ENCODE measurements at places on chromosomes 7 and 10.

GRCh38 chr7:36303202-36304098 lies 86.2 kb upstream of the ANLN start:
- peak; percentile 95 for DNase-seq

- peak; percentile 80 for DNase-seq
These were observed 2.0 kb downstream of the REPIN1 start for GRCh38 chr7:150370612-150371071.

DNA sequence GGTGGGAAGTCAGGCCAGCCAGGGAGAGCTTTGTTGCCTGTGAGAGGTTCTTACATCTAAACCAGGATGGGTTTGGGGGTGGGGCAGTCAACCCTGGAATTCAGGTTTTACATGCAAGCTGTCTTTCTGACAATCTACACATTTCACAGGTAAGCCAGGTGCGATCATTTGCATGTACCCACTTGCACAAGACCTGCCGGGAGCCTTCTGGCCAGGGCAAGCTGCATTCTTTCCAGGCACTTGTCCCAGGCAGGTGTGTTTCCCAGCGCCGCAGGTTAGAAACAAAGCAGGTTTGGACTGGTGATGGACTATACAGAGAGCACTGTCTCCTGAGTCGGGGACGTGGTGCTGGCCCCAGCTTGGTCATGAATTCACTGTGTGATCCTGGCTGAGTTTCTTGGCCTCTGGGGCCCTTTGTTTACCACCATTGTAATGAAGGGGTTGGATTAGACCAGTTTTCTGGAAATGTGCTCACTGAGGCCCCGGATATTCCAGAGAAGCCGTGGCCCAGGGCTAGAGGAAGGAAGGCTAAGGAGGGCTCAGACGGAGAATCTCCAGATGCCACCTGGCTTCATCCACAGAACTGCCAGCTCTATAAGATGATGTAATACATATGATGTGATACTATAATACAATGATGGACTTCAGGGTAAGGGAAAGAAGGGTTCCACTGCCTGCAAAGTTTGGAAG lies 205.2 kb upstream of the SVIL start:
- no peak for DNase-seq

- no peak for DNase-seq
These were observed 30.6 kb downstream of the GARS1 start for GRCh38 chr7:30625283-30625682.

DNA sequence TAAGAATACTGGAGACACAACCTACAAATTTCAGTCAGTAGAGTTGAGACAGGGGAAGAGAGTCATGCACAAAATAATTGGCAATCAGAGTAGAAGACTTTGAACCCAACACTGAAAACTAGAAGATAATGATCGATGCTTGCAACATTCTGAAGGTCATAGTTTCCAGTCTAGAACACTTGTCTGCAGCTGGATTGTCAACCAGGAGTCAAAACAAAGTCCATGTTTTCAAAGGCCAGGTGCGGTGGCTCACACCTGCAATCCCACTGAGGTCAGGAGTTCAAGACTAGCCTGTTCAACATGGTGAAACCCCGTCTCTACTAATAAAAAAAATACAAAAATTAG lies 26.8 kb upstream of the SMURF1 start:
- DNase-seq, result no peak

DNA sequence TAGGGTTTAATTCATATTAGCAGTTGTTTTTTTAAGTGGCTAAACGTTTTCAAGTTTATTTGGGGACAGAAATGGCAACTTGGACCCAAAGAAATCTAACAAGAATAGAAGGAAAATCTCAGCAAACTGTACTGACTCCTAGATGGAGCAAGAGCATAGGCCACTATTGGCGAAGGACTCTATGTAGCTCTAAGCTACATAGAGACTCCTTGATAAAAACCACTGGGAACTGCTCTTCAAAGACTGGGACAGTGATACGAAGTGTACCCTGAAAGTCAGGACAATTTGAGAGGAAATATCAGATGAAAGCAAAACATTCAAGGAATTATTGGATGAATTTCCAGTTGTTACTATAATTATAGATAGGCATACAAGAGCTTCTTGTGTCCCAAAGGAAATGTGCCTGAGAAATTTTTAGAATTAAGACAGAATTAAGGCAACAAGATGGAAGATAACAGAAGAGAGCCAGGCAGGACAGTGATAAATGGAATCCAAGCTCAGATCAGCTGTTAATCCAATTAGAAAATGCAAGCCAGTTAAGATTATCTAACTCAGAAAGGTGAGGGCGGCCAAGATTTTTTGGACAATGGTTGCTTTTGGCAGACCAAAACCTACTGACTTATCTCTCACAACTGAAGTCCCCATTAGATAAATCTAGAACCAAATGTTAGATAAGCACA lies 103.7 kb upstream of the IFRD1 start:
- no peak for DNase-seq

DNA sequence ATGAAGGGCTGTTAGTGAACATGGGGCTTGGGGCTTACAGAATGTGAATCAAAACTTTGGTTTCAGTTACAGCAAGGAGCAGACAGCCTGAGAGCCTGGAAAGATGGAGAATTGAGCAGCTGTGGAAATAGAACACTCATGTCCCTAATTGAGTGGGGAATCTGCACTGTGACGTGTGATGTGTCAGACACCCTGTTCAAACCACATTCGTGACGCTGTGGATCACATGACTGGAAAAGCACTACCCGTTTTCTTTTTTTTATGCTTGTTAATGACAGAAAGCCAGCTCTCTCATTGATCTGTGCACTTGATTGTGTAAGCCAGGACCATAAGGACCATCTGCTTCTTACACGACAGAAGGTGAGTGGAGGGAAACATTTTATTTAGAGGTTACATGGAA lies 15.1 kb upstream of the TBX20 start:
- DNase-seq, result no peak

DNA sequence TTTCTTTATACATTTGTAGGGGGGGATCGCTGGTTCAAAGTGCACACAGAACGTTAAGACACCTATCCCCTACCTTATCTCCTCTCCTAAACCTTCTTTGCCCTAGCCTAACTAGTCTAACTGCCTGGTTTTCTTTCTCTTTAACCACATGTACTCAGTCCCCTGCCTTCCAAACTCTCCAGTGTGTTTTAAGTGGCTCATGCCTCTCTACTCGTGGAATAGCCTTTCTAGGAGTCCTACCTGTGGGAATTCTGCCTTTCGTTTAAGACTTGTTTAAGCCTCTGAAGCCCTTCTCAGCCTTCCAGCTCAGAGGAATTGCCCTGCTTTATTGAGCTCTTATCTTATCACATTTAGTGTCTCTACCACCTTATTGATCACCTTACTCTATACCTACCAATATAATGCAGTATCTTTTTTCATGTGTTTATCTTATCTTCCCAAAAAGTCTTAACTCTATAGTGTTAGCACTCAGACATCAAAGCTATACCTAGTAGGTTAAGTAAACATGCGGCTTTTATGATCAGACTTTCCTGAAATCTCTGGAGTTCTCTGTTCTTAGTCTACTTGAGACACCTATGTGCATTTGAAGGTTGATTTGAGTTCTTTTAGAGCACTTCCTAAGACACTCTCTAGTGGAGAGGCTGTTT lies 50.7 kb downstream of the ARID5B start:
- no peak for DNase-seq

GRCh38 chr7:151261529-151261928 lies 13.0 kb upstream of the SMARCD3 start:
- DNase-seq, result no peak

DNA sequence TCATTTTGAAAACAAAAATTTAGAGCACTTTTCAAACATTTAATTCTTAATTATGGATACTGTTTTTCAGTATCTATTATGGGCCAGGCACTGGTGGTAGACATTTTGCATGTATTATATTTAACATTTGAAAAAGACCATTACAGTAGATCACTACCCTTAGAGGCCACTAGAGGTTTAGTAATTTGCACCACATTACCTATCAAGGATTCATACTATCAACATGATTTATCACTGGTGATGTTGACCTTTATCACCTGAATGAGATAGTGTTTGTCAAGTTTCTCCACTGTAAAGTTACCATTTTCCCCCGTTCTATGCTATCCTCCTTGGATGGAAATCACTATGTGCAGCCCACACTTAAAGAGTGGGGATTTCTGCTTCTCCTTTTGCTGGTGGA lies 4.4 kb upstream of the SNX13 start:
- no peak for DNase-seq

- no peak for DNase-seq
These were observed 237.4 kb downstream of the WDR11 start for GRCh38 chr10:121088524-121088923.

Measured in IMR-90 (cell line).